ENCODE measurements at places on chromosomes 4 and X.

- no peak for DNase-seq
Measured at GRCh38 chr4:7281691-7282665, 89.6 kb downstream of the SORCS2 start.

GRCh38 chr4:187141101-187141500 is 417.4 kb upstream of the FAT1 start:
- no peak for DNase-seq

DNA sequence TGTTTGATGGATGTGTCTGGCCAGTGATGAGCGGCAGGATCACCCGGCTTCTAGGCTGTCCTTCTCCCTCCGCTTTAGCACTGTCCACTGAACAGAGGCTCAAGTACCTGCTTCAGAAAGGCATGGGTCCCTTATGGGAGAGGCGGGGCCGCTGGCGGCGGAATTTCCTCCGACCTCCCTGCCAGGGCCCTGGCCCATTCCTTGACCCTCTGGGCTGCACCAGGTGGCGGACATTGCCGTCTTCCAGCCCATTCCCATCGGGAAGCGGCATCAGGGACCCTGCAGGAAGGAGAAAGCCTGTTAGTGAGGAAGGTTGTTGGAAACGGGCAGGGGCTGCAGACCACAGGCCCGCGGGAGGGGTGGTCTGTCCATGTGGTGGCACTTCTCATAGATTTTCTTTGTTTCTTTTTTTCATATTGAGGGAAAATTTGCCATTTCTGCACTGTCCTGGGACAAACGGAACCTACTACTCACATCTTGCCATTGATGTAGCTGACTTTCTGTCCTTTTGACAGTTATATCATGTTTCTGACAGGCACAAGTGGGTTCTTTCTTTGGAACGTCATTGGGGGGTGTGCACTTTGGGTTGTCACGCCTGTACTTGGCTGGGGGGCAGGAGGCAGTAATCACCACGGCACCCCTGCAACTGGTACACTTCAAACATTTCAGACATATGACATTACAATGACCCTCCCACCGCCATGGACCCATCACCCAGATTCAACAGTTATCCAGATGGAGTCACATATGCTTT is 6.1 kb downstream of the APLN start:
- DNase-seq, result no peak

- DNase-seq, result no peak
Measured at GRCh38 chr4:2261853-2262144, at the start of gene MXD4. Gene MXD4 (minus strand): TSS chr4:2262109. CDS start chr4:2261980, 129 bp downstream.

GRCh38 chrX:7112071-7112470 is 35.4 kb upstream of the STS start:
- no peak for DNase-seq

DNA sequence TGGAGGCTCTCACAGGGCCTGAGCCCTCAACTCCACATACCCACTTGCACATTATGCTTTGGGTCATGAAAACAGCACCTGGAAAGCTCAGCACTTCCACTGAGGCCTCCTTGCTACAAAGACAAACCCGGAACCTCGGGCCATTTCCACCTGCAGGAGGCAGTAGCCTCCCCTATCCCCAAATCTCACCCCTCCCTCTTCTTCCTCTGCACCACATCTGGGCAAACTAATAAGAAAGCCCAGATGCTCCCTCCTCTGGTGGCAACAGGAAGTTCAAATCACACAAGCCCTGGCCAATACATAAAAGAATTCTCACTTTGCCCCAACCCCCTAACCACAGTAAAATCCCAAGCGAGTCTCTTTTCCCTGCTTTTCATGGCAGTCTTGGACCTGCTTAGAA is 136.4 kb downstream of the MAPK10 start:
- DNase-seq, result no peak

- no peak for DNase-seq
Measured at GRCh38 chr4:72571337-72571736, 2.3 kb upstream of the ADAMTS3 start.

DNA sequence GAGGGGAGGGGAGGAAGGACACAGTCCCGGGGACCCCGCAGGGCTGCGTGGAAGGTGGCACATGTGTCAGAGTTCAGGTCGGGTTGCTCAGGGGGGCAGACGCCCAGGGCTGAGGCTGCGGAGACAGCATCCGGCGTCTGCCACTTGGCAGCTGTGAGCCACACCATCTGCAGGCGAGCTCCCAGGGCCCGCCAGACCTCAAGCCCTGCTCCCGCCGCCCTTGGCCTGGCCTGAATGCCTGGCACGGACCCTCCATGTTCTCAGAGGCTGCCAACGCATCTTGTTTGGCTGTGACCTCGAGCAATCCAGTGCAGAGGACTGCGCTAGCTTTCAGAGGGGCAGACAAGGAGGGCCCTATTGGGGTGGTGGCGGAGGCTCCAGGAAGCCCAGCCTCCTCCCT is 5.1 kb downstream of the BGN start:
- no peak for DNase-seq

DNA sequence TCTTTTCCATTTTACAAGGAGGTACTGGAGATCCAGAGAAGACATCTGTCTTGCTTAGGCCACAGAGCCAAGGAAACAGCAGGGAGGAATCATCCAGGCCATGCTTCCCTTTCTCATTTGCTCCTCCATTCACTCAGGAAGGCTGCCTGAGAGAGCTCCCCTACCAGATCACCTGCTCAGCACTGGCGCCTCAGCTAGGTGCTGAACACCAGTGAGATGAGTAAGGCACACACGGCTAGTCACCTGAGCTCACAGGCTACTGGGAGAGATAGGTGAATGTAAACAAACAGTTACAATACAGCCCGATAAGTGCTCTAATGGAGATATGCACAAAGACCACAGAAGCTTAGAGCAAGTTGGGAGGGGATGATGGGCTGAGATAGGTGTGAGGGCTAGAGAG is 149.8 kb upstream of the ARHGEF9 start:
- DNase-seq, result no peak

GRCh38 chr4:141643557-141643956 is 7.2 kb downstream of the IL15 start:
- no peak for DNase-seq

DNA sequence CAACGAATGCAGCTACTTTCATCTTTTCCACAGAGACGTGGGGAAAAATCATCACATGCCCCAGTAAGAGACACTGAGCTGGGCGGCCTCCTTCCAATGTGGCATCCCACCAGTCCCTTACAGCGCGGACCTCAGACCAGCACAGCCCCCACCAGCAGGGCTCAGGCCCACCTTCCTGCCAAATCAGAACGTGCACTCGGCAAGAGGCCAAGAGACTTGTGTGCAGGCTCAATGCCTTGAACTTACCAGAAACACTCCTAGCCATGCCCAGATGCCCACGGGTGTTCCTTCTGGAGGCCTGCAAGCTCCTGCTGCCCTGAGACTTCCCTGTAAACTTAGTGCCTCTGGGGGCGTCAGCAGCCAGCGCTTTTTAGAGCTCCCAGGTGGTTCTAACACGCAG is 31.2 kb downstream of the WDR1 start:
- DNase-seq, result no peak

GRCh38 chr4:5371415-5372190 is 320.3 kb downstream of the STK32B start:
- no peak for DNase-seq
